ENCODE measurements at places on chromosomes 1 and 21.

GRCh38 chr1:37958690-37959089, 11.8 kb upstream of the INPP5B start:
- DNase-seq = no peak

- DNase-seq = no peak
Observed at GRCh38 chr21:19034041-19034440, 630.5 kb upstream of the TMPRSS15 start.

DNA sequence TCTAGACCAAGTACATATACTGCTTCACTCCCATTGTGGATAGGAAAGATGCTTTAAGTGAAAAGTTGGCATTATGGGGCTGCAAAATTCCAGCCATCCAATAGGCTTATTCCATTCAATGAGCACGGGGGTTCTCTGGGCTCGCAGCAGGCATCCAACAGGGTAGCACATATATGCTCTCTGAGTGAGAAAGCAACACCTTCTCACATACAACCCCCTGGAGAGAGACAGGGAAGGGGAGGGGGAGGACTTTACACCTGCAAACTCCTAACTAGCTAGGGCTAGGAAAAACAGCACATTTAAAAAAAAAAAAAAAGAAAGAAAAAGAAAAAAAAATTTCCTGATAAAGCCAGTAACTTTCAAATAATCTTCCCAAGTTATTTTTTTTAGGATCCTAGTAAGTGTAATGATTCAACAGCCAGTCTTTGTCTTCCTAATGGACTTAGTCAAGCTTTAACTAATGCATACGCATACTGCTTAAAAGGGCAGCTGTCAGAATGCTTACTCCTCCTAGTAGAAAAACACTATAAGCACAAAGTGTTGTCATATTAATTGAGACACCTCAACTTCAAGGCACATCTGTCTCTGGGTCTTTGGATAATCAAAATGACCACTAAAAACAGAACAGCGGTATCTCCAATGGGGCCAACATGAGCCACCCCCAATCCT, 18.7 kb downstream of the PSMB2 start:
- no peak for DNase-seq

- DNase-seq = peak; percentile 51
Observed at GRCh38 chr1:178501705-178502329, 5.1 kb upstream of the CLEC20A start.

GRCh38 chr1:230851291-230851691, 17.0 kb downstream of the C1orf198 start:
- no peak for DNase-seq

DNA sequence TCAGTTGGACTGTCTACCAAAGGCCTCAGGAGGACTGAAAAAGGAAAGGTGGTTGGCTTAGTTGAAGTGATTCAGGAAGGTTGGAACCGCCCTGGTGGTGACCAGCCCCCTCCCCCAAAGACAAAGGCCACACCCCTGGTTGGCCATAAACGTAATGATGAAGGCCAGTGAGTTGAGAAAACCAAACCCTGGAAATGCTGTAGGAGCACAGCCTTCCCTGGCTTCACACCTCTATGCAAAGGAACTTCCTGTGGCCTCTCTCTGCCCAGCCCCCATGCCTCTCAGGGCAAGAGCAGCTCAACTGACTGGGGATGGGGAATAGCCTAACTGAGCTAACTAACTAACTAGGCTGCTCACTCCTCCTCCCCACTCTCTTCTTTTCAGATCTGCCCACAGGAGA, 90.4 kb downstream of the NPHP4 start:
- DNase-seq = no peak

- no peak for DNase-seq
Observed at GRCh38 chr1:119866451-119866850, 29.9 kb downstream of the ADAM30 start.

- DNase-seq = no peak
Observed at GRCh38 chr21:33096426-33096825, 26.5 kb downstream of the OLIG1 start.

GRCh38 chr1:15786581-15786980, 20.9 kb downstream of the UQCRHL start:
- no peak for DNase-seq

DNA sequence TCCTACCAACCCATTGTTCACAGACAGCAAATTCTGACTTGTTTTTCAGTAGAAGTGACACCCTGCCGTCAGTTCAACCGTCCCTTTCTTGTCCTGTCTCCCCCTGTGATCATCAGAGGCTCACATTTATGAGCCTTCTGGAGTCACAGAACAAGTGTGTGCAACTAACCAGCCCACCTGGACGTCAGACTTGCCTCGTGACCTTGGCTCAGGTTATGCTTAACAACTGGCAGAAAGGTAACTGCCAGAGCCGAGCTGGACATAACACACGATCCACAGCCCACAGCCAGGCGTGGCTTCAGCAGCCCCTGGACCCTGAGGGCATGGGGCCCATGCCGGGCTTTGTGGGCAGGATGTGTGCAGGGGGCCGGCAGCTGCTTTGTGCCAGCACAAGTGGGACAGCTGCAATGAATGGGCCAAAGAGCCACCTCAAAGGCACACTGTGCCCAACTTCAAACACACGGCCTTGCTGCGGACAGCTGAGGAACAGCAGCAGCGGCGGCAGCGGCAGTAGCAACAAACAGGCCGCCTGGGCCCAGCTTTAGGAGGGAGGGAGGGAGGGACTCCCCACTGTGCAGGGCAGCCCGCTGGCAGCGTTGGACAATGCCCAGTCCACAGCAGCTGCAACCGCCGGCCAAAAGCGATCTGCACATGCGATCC, 103.9 kb downstream of the ZBTB18 start:
- peak; percentile 64 for DNase-seq
